ENCODE measurements at places on chromosomes 1 and 21. TPM values are rescaled to one million over a fixed set of nuclear protein-coding genes. Genes with fewer than 3 reads are reported as not detected.

DNA sequence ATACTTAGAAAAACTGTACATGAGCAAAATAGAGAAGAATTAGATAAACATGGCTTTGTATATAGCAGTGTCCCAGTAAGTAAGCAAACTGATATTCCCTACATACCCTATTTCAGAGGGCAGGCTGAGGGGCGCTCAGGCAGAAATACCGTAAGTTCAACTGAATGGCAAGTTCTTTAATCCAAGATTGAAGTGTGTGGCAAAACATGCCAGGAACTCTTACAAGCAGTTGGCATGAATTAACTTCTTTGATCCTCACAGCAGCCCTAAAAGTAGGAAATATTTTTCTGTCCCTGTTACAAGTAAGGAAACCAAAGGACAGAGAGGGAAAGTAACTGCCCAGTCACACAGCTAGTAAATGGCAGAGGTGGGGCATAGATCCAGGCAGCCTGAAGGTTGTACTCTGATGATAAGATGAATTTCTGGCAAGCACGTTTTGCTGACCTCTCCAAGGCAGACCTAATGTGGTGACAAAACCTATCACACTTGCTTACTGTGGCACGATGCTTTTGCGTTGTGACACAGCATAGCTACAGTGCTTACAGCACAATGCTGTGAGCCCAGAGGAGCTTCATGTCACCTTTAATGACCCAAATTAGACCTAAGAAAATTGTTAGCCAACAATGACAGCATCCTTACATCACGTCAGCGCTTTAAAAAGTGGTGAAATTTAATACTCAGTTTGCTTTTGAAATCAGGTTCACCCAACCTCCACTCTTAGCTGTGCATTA is 35.0 kb upstream of the THEM4 start:
- DNase-seq: no peak

DNA sequence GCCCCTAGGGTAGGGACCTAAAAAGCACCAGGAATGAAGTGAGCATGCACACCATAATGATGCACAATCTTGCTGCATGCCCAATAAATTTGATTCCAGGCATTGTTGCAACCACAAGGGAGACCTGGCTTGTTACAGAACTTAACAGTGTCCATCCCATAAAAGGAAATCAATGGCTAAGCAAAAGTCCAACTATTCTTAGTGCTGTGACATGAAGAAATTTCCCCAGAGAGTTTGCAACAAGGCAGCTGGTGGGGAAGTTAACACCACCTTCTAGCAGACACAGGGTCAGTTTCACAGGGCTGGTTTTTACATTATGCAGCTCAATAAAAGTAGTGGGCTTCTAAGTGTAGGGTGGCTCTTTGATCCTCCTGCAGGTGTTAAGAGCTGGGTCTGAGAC is 221.1 kb downstream of the KCNJ6 start:
- DNase-seq: no peak

GRCh38 chr1:117540532-117540931 is 65.3 kb upstream of the TENT5C start:
- DNase-seq: peak; percentile 52

FCRL6 gene
- not detected for total RNA-seq

- DNase-seq: no peak
These were observed 213.0 kb downstream of the COL24A1 start for GRCh38 chr1:85943526-85943925.

GRCh38 chr1:34362949-34363348 is 186.2 kb downstream of the C1orf94 start:
- DNase-seq: no peak

- DNase-seq: no peak
These were observed 91.2 kb upstream of the FAM78B start for GRCh38 chr1:166258017-166258416.

GRCh38 chr1:186768906-186769305 is 59.8 kb upstream of the PLA2G4A start:
- DNase-seq: no peak

- no peak for DNase-seq
These were observed 9.8 kb downstream of the C1orf35 start for GRCh38 chr1:228093050-228093906.

GRCh38 chr1:217946511-217946910 is 315.4 kb downstream of the SPATA17 start:
- no peak for DNase-seq

TMPRSS3 gene
- total RNA-seq: 113 TPM

GRCh38 chr21:43352568-43353281 is 74.2 kb downstream of the SIK1 start:
- peak; percentile 51 for DNase-seq

CHD1L gene
- 69.2 TPM for total RNA-seq

GRCh38 chr1:71492298-71493041 is 411.6 kb upstream of the ZRANB2 start:
- DNase-seq: no peak

GRCh38 chr1:198734323-198735008 is 95.6 kb downstream of the PTPRC start:
- DNase-seq: no peak

- DNase-seq: no peak
These were observed 152.2 kb downstream of the CLEC20A start for GRCh38 chr1:178344513-178345091.

DNA sequence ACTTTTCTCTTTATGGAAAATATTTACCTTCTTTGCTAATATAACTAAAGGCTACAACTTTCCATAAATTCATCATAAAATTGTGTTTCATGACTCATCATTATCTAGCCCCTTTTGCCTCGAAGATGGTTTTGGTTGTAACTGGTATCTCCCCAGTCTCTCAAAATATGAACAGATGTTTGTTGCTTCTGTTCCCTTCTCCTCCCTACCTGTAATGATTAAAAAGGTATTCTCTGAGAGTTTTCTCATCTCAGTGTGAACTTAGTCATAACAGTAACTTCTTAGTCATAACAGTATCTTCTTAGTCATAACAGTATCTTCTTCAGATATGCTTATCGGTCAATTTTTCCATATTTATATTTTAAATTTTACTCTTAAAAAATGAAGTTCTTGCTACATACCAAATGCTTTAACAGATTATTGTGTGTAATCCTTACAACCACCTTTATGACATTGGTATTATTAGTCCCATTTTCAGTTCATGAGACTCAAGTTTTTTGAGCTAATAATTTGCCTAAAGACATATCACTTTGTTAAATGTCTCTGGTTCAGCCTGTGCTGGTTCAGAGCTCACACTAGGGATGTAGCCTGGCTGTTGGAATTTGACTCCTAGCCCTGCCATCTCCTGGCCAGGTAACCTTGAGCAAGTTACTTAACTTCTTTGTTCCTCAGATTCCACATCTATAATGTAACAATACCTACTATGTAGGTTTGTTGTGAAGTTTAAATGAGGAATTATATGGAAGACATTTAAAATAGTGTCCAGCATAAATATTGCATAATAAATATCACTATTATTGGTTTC is 32.6 kb downstream of the ATP1B1 start:
- no peak for DNase-seq

EFNA1 gene
- total RNA-seq: 1.1 TPM

DNA sequence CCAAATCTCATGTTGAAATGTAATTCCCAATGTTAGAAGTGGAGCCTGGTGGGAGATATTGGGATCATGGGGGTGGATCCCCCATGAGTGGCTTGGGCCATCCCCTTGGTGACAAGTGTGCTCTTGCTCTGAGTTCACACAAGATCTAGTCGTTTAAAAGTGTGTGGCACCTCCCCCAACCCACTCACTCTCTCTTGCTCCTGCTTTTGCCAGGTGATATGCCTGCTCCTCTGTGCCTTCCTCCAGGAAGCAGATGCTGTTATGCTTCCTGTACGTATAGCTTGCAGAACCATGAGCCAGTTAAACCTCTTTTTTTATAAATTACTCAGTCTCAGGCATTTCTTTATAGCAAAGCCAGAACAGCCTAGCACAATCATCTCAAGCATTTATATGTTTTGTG is 23.0 kb upstream of the HSPA13 start:
- no peak for DNase-seq

DNA sequence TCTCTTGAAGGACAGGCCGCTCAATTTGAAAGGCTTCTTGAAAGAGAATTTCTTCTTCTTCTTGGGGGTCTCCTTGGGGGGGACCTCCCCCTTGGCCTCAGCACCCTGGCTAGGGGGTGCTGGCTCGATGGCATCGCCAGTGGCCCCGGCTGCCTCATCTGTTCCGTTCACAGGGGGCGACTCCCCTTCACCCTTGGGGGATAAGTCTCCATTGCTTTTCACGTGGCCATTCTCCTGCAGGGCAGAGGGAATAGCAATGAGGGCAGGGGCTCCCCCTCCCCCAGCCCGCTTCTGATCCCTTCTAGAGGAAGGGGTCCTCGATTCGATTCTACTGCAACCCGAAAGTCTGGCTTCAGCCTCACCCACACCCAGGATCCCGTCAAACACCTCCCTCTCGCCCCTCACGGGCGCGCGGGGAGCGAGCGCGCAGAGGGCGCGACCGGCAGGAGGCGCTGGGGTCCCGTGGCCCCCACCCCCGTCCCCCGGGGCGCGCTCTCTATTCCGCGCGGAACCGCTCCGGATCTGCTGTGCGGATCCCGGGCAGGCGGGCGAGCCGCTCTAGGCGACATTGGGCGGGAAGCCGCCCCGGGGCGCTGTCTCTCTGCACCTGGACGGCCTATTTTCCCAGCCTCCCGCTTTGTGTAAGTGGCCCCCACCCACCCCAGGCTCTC is 1.0 kb downstream of the MARCKSL1 start:
- DNase-seq: peak; percentile 76

GRCh38 chr1:56403321-56403720 is 176.0 kb downstream of the PLPP3 start:
- DNase-seq: no peak

IFI44L gene
- 52.1 TPM for total RNA-seq

DNA sequence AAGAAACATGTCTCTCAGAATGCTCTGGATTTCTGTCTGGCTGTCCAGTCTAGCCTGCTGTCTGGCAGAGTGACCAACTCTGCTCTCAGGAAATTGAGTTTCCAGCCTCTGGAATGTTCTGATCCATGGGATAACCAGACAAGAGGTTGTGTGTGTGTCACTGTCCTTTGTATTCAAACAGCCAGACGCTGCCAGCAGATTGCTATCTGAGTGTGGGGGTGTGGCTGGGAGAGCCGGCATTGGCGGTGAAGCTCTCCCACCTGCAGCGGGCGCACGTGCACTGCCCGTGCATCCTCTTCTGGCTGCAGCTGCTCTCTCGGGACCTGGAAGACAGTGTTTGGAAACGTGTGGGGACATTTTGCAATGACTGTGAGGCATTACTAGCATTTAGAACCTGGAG is 26.1 kb downstream of the PKP1 start:
- DNase-seq: peak; percentile 30

DNA sequence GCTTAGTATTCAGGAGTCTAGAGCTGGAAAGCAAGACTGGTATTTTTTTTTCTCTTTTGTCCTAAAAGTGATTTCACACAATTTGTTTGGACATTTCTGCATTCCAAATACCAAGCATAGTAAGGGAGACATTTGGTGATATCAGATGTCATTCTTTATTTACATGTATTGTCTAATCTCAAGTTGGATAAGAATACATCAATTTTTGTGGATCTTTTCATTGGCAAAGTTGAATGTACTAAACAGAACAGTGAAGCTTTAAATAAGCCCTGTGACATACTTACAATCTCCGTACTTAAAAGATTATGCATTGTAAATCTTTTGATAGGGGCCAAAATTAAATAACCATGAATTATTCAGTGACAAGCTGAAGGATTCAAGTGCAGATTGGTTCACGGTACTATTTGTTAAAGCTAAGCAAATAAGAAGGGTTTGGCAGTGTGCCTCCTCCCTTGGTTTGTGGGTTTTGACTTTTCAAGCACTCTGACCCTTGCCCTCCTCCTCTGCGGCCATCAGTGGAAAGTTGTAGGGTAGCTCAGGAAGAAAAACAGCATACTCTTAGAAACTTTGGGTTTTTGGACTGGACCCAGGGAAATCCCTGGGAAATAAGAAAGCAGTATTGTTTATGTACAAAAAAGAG is 663.7 kb downstream of the ADGRL2 start:
- no peak for DNase-seq

RBP7 gene
- not detected for total RNA-seq

DNA sequence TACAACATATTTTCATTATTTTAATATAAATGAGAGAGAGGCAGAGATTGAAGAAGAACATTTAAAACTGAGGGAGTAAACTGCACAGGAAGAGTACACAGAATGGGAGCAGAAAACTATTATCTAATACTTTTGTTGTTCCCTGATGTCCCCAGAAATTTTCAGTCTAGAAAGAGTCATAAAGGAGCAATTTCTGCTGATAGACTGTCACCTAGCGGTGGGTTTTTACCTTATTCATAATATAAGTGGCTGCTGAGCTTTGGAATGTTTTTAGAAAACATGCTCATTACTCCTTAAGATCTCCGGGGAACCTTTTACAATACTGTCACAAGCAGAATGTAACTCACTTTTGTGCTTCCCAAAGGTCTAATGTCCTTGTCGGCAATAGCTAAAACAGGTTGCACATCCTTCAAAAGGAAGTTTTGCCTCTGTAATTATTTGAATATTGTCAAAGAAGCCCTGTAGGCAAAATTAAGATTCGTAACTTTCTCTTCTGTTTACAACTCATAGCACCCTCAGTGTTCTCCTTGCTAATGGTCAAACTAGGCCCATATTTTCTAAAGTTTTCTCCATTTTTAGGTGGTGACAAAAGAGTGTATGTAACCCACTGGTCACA is 4.9 kb upstream of the NPL start:
- peak; percentile 11 for DNase-seq

PRKAA2 gene
- total RNA-seq: 0.02 TPM

C8B gene
- total RNA-seq: not detected

NR5A2 gene
- not detected for total RNA-seq

CLEC20A gene
- total RNA-seq: not detected

CFAP141 gene
- not detected for total RNA-seq

GRCh38 chr1:224517171-224517570 is 82.6 kb upstream of the WDR26 start:
- no peak for DNase-seq

- DNase-seq: no peak
These were observed 341.0 kb upstream of the NEGR1 start for GRCh38 chr1:72623299-72623708.

- DNase-seq: no peak
These were observed 11.0 kb downstream of the TNFRSF9 start for GRCh38 chr1:7929637-7930036.

SLC9C2 gene
- not detected for total RNA-seq

DNA sequence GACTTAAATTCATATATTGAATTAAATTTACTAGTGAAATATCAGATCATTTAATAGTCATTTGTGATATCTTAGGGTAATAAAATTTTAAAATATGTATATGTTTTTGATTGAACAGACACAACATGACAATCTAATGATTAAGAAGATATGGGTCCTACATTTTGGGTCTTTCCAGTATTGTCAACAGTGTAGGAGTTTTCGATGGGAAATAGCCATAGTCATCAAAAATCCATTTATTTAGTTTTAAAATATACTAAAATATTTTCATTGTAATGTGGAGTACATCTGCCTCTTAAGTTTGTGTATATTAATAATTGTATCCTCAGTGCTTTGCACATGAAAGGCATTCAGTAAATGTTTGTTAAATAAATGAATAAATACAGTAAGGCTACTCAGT is 14.0 kb downstream of the TRMT13 start:
- DNase-seq: no peak

All from activated CD4-positive, alpha-beta T cell treated with anti-CD3 and anti-CD28 coated beads for 36 hours (primary cell).